ENCODE measurements at places on chromosomes 13 and 19.

DNA sequence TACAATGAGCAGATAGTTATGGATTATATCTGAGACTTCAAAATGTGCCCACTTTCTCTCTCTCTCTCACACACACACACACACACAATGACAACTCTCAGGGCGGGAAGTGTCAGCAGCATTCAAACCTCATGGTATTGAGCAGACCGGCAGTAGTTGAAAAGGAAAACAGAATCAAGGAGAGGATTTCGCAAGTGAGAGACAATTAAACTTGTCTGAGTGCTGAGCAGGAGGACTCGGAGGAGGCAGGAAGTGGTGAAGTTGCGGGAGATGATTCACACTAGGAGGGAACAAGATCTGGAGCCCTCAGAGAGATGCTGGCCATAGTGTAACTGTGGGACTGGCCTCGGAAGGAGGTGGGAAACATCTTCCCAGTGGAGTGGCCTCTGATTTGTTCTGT lies 353.1 kb downstream of the EFNB2 start:
- peak; percentile 15 for DNase-seq

- DNase-seq: no peak
Observed at GRCh38 chr13:50831512-50831911, 12.0 kb downstream of the DLEU7 start.

DNA sequence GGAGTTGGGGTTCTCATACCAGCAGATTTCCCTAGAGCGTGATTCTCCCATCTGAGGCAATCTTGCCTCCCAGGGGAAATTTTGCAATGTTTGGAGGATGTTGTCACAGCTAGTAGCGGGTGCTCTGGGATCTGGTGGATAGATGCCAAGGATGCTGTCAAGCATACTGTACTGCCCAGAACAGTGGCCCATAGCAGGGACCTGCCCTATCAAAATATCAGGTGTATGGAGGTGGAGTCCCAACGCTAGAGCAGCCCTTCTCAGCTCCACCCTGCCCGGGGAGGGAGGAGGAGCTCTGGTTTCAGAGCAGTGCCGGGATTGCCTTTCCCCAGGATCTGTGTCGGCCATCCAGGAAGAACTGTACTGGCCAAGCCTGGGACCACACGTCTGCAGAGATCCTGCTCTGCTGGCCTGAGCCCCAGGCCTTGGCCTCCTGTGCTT lies 10.9 kb upstream of the QTRT1 start:
- no peak for DNase-seq

- DNase-seq: no peak
Observed at GRCh38 chr13:49399801-49400472, 43.9 kb downstream of the CAB39L start.

DNA sequence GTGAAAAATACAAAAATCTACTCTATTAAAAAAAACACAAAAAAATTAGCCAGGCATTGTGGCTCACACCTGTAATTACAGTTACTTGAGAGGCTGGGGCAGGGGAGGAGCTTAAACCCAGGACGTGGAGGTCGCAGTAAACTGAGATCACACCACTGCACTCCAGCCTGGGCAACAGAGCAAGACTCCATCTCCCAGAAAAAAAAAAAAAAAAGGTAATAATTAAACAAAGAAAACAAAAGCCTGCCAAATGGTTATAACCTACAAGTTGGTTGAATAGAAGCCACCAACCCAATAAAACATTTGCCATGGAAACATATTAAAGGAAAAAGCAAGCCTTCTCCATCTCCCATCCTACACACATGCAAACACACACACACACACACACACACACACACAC lies 255.2 kb downstream of the ITGBL1 start:
- no peak for DNase-seq

DNA sequence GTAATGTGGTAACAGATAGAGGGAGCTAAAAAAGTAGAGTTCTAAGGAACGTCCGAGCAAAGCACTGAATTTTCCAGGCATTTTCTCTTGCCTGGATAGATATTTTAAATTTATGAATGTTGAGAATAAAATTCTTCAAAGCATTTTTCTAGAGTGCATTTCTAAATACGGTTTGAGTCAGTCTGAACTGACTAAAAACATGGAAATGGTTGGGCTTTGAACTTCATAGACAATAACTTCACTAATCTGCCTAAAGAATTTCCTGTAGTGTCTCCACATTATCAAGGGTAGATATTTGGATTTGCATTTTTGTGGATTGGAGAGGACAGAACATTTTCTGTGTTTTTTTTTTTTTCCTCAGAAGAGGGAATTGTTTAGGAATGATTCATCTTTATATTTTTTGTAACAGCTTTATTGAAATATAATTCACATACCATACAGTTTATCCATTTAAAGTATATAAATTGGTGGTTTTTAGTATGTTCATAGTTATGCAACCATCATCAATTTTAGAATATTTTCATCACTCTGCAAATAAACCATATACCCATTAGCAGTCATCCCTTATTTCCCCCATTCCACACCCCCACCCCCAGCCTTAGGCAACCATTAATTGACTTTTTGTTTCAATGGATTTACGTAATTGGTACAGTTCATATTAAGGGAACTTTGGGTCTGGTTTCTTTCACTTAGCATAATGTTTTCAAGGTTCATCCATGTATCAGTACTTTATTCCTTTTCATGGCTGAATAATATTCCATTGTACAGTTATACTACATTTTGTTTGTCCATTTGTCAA lies 20.7 kb downstream of the GARRE1 start:
- DNase-seq: peak; percentile 76

- no peak for DNase-seq
Observed at GRCh38 chr13:48682436-48682835, 28.7 kb downstream of the CYSLTR2 start.

GRCh38 chr19:10935371-10936059 lies 6.9 kb downstream of the TIMM29 start:
- DNase-seq: no peak

DNA sequence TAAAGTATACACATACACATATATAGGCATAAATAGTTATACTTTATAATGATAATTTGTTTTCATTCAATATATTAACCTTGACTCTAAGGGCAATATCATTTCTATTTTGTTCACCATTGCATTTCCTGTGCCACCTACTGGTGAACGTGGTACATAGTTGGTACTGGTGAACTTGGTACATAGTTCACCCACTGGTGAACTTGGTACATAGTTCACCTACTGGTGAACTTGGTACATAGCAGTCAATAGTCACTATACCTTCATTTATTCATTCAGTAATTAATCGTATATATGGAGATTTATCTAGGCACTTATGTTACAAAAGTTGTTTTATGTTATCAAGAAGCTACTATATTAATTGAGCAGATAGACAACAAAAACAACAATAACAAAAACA lies 172.6 kb upstream of the ATXN8OS start:
- DNase-seq: no peak

DNA sequence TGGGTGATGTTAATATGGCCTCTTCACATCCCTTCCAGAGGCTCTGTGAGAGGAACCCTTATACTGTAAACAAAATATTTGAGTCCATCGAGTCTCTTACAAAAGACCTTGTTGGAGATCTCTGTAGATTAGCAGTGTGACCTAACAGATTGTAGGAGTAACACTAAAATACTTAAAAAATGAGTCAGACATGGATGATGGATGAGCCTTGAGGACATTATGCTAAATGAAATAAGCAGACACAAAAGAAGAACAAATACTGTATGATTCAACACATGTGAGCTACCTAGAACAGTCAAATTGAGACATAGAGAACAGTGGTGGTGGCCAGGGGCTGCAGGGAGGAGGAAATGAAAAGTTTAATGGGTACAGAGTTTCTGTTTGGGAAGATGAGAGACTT lies 152.2 kb upstream of the UBL3 start:
- no peak for DNase-seq

- no peak for DNase-seq
Observed at GRCh38 chr13:33438918-33439317, 153.4 kb upstream of the STARD13 start.

GRCh38 chr13:51778392-51778791 lies 25.6 kb downstream of the DHRS12 start:
- DNase-seq: no peak

DNA sequence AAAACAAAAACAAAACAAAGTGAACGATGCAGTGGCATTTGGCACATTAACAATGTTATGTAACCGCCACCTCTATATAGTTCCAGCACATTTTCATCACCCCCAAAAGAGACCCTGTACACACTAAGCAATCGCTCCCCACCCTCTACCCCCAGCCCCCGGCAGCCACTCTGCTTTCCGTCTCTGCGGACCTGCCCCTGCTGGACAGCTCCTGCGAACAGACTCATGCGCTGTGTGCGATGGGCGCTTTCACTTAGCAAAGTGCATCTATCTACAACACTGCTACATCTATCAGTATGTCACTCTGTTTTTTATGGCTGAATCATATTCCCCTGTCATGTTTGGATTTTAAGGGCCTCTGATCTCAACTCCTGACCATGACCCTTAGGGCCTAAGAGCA lies 25.1 kb upstream of the TMEM160 start:
- DNase-seq: no peak

DNA sequence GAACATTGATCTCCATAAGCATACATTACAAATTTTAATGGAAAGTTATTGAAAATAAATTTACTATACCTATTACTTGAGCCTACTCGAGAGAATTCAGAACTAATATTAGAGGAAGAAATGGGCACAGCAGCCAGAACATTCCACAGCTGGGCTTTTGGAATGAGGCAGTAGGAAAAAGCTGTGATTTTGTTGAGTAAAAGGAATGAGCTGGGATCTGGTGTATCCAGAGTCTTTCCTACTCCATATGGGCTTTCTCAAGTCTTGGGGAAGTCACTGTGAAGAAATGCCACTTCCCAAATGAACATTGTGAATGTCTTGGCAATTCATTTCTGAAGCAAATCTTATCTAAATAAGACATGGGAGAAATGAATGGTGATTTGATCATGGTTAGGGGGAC lies 93.1 kb downstream of the CYSLTR2 start:
- no peak for DNase-seq
